ENCODE measurements at places on chromosomes 3 and 15.

DNA sequence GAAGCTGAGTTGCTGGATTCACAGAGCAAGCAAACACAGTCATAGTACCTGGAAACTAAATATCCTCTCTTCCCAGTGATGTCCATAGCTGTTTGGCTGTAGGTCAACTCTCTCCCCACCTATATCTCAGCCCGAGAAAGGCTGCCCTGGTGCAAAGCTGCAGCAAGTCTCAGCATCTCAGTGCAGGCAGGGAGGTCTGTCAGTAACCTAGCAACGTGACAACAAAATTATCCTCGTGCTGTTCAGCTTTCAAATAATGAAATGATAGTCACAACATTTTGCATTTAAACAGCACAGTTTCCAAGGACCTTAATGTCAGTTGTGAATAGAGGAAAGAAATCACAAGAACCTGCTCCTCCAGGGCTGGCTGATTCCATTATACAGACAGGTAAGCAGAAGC, 83.6 kb downstream of the CHST2 start:
- DNase-seq, result no peak

DNA sequence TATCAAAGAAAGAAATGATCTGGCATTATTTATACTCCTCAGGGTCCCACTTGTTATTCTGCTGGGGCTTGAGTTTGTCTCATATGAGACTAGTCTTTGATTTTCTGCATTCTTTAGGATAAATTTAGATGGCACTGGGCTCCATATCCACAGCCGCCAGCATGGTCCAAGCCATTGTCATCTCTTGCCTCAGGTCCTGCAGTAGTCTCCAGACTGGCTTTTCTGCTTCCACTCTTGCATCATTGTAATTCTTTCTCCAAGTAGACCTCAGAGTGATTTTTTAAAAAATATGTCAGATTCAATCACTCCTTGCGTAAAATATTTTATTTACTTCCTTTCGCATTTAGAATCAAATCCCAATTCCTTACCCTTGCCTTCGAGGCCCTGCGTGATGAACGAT, 50.4 kb upstream of the ST3GAL6 start:
- no peak for DNase-seq

DNA sequence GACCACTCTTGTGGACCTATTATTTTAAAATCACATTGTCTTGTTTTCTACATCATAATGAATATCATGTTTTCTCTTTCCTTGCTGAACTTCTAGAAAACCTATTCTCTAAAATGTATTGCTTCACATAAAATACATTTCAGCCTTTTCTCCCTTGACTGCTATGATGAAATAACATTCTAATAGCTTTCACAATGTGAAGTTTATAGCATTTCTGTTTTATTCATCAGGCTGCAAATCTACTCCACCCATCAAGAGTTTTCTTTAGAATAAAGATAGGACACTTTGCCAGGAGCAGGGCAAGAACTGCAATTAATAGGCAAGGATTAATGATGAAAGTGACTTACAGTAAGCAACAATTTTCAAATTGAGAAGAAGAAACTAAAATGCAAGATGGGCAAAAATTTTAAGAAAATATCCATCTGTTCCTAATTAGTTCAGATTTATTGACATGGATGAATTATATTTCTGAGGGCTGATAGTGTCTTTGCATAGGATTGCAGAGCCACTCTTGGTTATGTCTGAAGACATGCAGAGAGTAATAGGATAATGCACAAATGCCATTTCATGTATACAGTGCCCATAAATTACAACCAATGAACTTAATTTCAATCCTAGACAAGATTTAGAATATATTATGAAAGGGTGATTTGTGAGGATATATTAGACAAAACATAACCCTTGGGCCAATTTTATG, 21.7 kb downstream of the LEKR1 start:
- DNase-seq, result no peak

- DNase-seq, result no peak
Measured at GRCh38 chr3:76346690-76347089, 561.3 kb upstream of the ZNF717 start.

DNA sequence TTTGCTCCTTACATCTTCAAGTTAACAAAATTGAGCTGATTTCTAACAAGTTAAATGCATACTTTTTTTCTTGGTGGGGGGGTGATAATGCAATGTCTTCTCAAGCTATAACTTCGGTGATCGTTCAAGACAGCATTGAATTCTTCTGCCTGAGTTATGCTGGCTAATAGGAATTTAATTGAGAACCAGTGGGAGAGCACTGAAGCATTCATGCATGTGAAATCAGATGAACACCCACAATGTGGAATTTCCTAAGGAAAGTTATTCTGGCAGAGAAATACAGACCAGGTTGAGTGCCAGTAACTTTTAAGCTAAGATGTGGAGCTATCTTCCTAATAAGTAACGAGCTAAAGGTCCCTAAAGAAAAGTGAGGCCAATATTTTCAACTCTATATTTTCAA, 3.0 kb downstream of the SPATA16 start:
- DNase-seq, result no peak

DNA sequence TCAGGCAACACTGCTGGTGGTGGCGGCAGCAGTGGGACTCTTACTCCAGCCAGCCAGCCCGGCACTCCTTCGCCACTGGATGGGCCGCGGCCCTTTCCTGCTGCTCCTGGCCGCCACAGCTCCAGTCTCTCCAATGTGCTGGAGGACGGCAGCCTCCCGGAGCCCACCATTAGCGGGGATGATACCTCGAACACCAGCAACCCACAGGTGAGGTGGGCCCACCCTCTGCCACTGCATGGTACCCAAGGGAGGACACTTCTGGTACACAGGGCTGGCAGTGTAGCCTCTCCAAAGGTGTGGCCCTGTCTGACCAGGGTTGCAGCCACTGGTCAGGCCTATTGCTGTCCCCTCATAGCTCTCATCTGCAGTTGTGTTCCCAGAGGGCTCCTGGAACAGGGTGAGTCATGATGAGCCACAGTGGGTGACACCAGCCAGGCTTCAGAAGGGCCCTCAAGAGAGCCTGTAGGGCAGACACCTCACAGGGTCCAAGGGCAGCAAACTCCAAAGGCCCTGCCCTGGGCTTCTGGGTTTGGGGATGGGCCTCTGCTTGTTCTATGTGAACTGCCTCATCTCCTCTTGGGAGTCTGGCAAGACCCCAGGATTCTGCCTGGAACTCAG, 20.8 kb downstream of the NBEAL2 start:
- DNase-seq, result no peak

- no peak for DNase-seq
Measured at GRCh38 chr3:171348121-171348520, 112.1 kb downstream of the TNIK start.

DNA sequence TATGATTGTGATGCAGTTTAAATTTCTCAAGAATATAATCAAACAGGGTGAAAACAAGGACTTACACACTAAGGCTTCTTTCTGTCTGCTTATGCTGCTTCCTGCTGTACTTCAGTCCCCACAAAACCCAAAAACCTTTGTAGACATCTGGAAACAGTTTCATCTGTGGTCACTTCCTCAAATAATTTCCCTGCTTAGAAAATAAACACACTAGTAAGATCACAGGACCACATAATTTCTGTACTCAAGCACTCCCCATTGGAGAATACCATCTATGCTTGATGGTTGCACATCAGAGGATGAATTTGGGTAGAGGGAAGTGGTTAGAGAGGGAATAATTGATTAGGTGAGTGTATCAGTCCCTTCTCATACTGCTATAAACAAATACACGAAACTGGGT, 266.2 kb downstream of the LSAMP start:
- DNase-seq, result no peak

GRCh38 chr3:14510838-14511622, 29.1 kb downstream of the GRIP2 start:
- DNase-seq, result no peak

DNA sequence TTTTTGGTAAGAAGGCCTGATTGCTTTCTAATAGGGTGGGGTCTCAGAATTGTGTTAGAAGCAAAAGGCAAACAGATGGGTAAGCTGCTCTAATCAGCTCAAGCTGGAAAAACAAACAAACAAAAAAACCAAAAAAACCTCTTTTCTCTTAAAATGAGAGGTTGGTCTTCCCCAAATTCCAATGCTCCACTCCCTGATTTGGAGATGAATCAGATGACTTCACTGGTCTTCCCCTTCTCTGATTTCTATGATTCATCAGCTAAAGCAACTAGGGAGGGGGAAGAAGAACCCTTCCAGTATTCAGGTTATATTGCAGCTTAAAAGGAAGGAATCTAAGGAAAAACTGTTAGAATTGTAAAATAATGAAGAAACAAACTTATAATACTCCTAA, 9.6 kb upstream of the ANXA2 start:
- DNase-seq, result no peak

DNA sequence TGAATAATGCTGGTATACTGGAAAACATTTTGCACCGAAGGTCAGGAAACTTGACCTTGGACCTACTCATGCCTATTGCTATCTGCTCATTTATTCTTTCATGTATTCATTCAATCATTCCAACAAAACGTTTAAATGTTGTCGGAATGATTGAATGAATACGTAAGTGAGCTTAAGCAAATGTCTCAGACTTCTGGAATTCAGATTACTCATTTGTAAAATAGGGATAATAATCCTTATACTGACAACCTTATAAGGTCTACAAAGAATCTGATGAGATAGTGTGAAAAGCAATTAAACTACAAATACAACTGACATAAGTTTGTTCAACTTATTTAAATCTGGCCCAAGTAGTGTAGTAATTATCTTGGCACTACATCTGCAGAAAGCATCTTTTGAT, 288.7 kb downstream of the WDR72 start:
- no peak for DNase-seq

DNA sequence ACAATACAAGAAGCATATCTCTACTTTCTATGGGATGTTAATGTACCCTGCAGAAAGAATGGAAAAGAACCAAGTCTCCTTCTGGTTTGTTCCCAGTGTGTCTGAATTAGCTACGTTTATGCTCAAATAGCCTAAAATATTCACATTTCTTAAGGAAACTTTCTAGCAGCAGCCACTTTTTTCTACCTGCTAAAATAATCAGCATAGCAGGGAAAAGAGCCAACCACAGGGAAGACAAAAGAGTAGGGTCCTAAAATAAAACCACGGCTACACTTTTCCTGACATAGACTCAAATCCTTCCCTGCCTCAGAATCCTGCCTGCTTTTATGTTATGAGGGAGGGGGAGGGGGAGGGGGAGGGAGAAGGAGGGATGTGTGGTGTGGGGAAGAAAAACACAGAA, 136.7 kb downstream of the GBE1 start:
- DNase-seq, result no peak

DNA sequence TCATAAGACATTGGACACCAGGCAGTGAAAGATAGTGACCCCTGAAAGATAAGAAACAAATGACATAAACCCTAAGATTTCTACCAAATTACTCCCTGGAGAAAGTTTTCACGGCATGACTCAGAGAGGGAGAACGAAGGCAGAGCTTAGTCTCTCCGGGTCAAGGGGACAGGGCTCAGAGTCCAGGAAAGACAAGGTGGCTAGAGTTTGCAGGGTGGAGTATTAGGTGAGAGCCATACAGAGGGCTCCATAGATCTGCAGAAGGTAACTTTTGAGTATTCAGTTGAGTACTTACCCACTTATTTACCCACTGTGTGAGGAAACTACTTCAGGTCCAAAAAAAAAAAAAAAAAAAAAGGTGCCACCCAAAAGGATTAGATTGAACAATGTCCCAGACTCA, 143.2 kb downstream of the C3orf70 start:
- no peak for DNase-seq

DNA sequence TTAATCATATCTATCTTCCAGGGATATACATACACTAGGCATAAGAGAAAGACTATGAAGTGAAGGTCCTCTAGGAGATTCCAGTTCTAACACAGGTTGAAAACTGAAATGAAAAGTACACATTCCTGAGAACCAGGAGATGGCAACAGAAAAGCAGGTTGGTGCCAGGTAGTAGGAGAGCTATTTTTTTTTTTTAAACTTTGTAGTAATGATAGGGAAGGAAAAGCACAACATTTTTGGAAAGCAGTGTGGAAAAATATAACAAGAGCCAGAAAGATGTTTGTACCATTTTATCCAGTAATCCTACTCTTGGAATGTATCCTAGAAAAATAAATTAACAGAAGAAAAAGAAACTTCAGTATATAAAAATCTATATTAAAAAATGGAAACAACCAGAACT, 189.9 kb downstream of the DTWD1 start:
- no peak for DNase-seq

GRCh38 chr3:188217011-188217463, 63.1 kb downstream of the LPP start:
- no peak for DNase-seq

GRCh38 chr3:163766112-163766511, 1312.2 kb downstream of the SI start:
- no peak for DNase-seq

GRCh38 chr3:158458464-158458863, 112.5 kb upstream of the MLF1 start:
- DNase-seq, result no peak

DNA sequence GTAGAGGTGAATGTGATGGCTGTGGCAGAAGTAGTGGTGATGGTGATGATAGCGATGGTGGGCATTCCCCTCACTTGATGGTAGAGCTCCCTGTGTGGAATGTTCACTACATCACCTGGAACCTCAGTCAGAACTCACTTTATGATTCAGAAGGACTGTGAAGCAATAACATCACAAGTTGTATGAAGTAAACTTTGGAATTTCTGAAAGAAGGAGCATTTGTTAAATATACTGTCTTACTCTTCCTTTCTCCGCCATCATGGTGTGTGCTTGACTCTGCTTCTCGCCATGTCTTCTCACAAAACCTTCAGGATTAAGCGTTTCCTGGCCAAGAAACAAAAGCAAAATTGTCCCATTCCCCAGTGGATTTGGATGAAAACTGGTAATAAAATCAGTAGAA, at the start of gene PP2D1:
Gene PP2D1 (minus strand): TSS at position 101 of the 400 bp plus-strand sequence. CDS start 192 bp downstream, outside the sequence.
- DNase-seq, result no peak

- no peak for DNase-seq
Measured at GRCh38 chr3:178672275-178672674, 136.0 kb downstream of the KCNMB2 start.

- DNase-seq, result no peak
Measured at GRCh38 chr15:40957581-40958051, 4.3 kb downstream of the CHAC1 start.

GRCh38 chr3:175193815-175194518, 334.8 kb downstream of the NAALADL2 start:
- DNase-seq, result no peak

GRCh38 chr15:94246016-94246415, 14.7 kb downstream of the MCTP2 start:
- DNase-seq, result no peak

Measured in activated T-cell treated with anti-CD3 and anti-CD28 coated beads for 1 hour (primary cell).